ENCODE measurements at places on chromosomes 3 and 15.
A peak's percentile ranks its signal among the peaks of the same experiment; 100 is the strongest.

- no peak for DNase-seq
These were observed 727.1 kb upstream of the NAALADL2 start for GRCh38 chr3:174132006-174132405.

DNA sequence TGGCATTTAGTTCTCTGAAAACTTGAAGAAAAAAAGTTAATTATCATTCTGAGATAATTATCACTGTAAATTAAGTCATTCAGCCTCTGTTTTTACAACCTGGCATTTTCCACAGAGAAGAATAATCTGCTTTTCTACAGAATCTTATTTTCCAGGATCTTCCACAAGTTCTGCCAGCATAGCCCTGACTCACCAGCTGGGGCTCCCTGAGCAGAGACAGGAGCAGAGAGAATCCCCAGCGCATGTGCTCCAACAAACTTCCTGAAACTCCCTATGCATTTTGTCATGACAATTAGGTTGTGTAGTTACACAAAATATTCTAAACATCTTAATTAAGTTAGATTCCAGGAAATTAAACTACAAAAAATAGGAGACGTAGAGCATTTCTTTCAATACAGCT lies 32.1 kb upstream of the TMEM207 start:
- DNase-seq: no peak

- peak; percentile 97 for DNase-seq
These were observed at the start of gene SNUPN for GRCh38 chr15:75625542-75626347. Gene SNUPN (minus strand): TSS chr15:75625725. CDS start chr15:75621051, 4,674 bp downstream.

DNA sequence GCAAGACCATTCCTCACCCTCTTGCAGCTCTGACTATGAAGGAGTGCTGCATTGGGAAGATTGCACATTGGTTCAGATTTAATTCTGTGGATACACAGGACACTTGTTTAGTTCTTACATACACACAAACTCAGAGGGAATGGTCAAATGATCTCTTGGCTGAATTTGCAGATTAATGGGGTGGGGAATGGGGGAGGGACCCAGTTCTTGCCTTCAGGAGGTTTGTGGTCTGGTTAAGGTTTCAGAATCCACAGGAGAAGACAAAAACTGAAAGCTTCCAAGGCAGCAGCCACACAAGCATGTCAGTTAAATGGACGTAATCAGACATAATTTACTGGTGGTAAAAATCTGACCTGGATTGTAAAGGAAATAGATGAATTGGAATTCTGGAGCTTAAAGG lies 257.1 kb upstream of the ROPN1 start:
- no peak for DNase-seq

DNA sequence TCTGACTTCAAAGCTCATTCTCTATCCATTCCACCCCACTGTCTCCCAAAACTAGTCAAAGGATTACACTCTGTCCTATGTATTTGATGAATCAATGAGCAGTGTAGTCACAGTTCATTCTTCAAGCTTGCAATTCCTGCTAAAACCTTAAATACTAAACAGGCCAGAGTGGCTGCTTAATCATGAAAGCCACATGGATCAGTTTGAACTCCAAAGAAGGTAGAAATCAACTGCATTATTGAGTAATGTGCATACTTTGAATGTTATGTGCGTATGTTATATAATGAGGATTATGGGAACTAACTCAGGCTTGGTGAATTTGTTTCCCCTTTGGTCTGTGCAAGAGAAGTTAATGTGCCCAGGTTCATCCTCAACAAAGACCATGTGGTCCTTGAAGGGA lies 45.4 kb downstream of the PRICKLE2 start:
- no peak for DNase-seq

- DNase-seq: no peak
These were observed 53.7 kb upstream of the GYG1 start for GRCh38 chr3:148937467-148938255.

- no peak for DNase-seq
These were observed 332.3 kb upstream of the C2CD4B start for GRCh38 chr15:62497356-62497755.

GRCh38 chr15:77347197-77347596 lies 72.7 kb downstream of the PEAK1 start:
- no peak for DNase-seq

DNA sequence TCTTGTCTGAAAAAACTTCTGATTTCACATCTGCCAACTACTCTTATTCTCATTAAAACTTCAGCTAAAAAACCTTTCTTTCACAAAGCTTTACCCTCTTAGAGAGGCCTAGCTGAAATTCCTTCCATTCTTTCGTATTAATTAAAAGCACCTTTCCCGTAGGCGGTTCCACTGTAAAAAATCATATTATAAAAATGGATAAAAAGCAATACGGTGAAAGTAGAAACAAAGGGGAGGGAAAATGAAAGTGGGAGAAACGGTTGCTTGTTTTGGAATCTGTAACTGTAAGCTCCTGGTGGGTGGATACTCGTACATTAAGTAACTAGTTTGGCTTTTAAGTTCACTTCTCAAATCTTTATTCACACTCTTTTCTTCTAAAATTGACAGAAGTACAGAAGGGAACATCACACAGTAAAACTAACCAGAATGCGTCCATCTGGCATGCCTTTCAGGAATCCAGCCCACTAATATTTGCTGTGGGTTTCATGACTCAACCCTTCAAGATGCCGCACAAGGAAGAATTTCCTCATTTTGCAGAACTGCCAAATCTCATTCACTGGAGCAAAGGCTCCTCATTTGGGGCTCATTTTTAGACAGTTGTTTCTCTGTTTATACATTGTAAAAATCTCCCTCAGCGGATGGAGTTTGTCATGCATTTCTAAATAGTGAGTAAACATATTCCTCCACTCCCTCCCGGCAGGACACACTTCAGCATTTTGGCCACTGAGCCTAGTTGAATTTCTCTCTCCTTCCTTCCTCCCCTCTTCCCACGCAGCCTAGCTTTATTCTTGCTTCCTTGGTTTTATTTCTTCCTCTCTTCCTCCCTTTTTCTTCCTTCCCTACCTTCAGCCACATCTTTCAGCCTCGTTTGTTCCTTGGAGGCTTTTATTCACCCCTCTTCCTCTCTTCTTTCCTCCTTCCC lies 419.5 kb upstream of the NAALADL2 start:
- DNase-seq: no peak

DNA sequence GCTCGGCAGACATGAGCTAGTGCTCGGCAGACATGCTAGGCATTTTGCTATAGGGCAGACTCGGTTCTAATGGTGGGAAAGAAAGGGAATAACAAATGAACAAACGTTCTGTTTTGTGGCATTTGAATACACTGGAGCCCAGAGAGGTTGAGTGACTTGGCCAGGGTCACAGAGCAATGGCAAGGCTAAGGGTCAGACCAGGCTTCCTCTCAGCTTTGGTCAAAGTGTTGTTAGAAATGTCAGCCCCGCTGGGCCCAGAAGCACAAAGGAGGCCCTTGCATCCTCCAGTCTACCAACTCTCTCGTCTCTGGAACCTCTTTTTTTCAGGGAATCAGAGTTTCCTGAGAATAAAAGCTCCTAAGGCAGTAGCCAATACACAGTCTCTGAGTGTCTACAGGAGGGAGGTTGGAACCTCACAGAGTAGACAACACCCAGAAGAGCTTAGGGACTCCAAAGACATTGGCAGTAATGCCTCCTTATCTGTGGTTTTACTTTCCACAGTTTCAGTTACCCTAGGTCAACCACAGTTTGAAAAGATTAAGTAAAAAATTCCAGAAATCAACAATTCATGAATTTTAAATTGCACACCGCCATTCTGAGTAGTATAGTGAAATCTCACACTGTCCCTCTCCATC lies 47.3 kb downstream of the SSUH2 start:
- DNase-seq: no peak

GRCh38 chr15:84681831-84682230 lies 23.8 kb upstream of the NMB start:
- DNase-seq: no peak

DNA sequence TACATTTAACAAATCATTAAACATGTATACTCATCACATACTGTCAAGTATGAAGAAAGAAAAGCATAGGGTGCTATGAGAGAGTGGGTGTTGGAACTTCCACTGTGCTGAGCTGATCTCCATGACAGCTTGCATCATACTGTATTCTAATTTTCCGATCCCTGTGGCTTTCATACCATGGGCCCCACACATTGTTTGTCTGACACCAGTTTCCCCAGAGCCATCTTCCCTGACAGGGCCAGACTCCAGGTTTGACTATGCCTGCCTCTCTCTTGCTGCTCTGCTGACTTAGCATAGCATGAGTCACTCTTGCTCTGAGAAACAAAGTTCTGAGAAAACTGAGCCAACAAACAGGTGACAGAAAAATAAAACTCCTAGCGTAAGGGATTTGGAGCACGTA lies 37.0 kb upstream of the CASR start:
- no peak for DNase-seq

GRCh38 chr3:31157047-31157694 lies 262.7 kb upstream of the GADL1 start:
- no peak for DNase-seq

GRCh38 chr3:187777331-187777941 lies 32.2 kb upstream of the BCL6 start:
- DNase-seq: no peak

DNA sequence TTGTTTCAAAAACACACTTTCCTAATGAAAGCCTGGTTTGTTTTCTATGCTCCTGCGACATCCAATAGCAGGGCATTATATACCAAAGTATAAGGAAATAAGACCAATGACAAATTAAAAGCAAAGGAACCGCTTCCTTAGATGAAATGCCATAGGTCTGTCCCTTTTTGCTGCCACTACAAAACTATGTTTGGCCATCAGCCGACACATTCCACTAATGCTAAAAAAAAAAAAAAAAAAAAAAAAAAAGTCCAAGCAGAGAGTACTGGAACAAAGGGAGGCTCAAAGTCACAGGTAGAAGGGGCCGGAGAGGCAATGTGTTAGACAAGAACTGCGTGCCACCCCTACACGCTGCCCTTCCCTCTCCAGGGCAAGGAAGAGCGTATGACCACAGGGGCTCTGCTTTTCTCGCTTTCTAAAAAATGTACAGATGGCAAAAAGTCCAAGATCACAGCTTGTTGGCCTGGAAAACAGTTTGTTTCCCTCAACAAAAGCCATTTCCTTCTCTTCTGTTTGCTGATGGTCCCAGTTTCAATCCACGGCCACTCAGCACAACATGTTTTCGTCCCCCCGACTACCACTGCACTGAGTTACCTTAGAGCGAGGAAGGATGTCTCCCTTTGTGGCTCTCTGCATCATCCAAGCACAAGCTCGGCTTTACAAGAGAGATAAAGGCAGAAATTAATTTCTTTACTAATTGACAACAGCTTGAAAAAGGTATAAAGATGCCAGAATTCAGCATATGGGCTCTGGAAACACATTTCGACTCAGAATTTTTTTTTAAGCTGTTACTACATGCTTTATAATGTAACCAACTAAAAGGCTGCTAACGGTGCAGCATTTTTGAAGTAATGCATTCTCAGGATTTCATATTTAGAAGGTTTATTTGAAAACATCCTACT lies 70.8 kb downstream of the ABTB1 start:
- no peak for DNase-seq

GRCh38 chr15:85690561-85691231 lies 104.0 kb downstream of the KLHL25 start:
- DNase-seq: no peak

- DNase-seq: no peak
These were observed 28.6 kb downstream of the EPHB1 start for GRCh38 chr3:134823679-134824078.

- no peak for DNase-seq
These were observed 8.6 kb downstream of the GABRR3 start for GRCh38 chr3:98026425-98027084.

DNA sequence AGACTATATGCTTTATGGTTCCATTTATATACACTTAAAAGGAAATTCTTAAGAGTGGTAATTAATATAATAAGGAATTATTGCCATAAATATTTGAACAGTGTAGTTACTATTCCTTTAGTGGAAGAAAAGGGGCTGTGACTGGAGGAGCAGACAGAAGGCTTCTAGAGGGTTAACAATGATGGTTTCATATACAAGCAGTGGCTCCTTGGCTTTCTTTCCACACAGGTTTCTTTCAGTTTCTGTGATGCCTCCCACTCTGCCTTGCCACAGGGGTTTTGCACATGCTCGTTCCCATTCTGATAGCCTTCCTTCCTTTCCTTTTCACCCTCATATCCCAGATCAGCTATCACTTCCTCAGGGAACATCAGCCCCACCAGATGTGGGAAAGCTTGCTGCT lies 108.8 kb upstream of the LYSMD4 start:
- DNase-seq: no peak

- DNase-seq: peak; percentile 64
These were observed 23.9 kb downstream of the GOLGA6L2 start for GRCh38 chr15:23422946-23423708.

GRCh38 chr3:123154020-123154985 lies 47.4 kb upstream of the SEC22A start:
- DNase-seq: peak; percentile 60

DNA sequence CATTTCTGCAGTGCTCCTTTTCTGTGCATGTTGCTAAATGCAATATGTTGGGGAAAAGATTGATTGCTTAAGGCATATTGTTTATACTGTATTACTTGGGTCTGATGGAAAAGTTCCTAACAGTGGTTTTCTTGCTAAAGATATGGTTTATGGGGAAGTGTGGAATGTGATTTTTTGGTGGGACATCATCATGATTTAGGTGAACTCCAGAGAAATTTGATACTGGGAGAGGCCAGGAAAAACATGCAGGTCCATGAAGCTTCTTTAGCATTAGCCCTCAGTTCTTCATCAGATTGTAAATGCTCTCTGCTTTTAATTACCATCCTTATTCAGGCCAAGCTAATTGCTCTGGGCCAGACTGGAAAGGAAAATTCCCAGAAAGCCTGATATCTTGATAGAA lies 147.5 kb downstream of the LRTM1 start:
- no peak for DNase-seq

- DNase-seq: no peak
These were observed 325.2 kb downstream of the WDR72 start for GRCh38 chr15:53434174-53434678.

- DNase-seq: no peak
These were observed 13.2 kb upstream of the ZBTB20 start for GRCh38 chr3:115160295-115160694.

- DNase-seq: no peak
These were observed 65.8 kb upstream of the FLNB start for GRCh38 chr3:57942388-57942787.

DNA sequence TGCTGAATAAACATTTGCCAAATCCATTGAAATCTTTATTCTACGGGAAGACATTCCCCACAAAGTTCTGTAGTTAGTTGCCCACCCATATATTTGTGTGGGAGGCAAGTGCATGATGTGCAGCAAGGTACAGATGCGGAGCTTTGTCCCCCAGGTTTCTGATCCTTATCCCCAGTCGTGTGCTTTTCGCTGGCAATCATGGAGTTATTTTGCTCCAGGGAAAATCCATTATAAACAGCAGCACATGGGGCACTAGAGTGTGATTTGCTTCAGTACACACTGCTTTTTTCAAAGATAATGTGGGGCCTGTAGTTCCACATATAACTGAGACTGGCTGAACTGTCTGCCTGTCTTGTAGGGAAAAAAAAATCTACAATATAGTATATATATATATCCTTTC lies 132.1 kb downstream of the FEZF2 start:
- DNase-seq: no peak

DNA sequence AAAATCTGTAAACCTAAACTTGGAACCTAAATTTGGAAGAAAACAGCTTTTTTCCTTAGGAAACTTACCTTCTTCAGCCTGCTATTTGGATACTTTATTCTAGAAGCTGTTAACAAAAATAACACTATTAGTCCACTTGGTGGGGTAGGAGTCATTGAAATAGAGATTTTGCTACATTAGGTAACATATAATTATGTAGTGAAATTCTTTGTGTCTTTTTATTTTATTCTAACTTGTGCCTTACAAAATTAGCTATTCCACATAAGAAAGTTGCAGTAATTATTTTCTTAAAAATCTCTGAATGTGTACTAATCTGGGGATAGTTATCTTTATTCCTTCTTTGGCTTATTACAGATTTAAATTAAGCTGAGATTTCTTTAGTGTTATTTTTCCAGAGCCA lies 360.4 kb upstream of the ROBO2 start:
- DNase-seq: no peak

Data from aorta (tissue), 5 donors.